ENCODE measurements at places on chromosomes 11 and 22.

GRCh38 chr22:47659467-47660223 lies 897.2 kb downstream of the TBC1D22A start:
- no peak for DNase-seq

DNA sequence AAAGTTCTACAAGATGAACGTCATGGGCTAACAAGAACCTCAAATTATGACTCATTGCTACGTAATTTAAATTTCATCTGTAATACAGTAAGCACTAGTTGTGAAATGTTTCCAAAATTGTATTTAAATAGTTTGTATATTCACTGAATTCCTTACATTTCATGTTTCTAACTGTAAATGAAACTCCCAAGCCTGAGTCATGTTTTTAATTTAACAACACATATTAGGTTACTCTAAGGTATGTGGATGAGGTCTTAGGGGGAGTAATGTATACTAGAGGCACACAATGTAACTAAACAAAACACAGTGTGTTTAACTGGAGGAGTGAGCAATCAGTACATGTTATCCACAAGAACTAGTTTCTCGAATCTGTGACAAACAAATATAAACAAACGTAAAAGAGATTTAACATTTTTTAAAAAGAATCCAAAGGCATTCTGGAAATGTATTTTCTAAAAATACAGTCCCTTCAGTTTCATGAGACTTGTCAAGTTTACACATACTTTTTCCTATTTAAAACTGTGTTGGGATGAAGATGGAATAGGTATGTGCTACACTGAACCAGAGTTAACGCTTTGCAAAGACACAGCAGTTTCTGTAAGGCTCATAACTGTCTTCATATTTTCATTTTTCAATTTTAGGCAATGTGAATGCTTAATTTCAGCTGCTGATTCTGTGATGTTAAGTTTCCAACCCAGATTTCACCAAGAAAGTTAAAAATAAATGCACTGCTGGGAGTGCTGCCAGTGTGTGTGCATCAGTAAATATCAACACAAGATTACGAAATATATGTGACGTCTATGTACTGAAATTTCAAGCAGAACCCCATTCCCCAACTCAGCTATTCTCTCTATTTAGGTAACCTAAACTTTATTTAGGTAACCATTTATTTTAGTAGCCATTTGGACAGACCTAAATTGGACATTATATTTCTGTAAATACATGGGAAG lies 52.6 kb downstream of the PITPNB start:
- DNase-seq: no peak

DNA sequence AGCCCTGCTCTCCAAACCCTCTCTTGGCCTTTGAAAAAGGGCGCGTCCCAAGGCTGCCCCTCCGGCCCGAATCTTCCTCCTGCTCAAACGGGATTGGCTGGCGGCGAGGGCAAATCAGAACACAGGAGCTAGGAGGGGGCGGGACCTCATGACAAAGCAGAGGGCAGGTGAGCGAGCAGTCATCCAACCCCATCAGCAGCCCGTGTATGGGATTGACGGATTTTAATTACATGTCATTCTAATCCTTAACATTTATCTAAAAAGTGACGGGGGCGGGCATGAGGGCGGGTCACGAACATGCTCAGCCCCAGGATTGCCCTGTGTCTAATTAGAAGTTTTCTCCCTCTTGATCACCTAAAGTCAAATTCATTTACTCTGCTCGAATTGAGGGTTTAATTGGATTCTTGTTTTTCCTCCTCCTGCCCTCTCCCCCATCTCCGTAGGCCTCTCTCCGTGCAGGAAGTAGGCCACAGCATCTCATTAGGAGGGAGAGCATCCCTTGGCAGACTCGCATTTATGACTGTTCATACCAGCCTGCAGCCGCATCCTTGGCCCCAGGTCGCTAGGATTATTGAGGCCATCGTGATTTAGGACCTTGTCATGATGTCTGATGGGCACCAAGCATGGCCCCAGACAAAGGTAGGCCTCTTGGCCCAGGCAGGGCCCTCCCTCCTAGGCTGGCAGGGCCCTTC lies 147.1 kb downstream of the CHST1 start:
- DNase-seq: no peak

DNA sequence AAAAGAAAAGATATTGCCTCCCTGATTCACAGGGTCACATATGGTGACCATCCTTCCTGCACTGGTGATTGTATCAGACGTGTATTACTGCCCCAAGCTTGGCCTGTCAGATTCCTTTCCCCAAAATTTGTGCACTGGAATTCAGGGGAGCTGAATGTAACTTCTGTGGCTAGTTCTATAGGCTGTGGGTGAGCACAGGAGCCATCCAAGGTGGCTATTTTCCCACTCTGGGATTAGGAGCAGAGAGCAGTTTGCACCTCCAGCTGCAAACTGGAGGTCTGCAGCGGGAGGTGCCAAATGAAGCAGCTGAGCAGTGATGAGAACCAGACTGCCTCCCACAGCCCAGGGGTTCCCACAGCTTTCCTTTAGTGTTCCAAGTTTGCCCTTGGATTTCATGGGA lies 124.2 kb upstream of the PITPNB start:
- DNase-seq: no peak
